ENCODE measurements at places on chromosomes 12 and 14. TPM values are rescaled to one million over a fixed set of nuclear protein-coding genes. Genes with fewer than 3 reads are reported as not detected.

DNA sequence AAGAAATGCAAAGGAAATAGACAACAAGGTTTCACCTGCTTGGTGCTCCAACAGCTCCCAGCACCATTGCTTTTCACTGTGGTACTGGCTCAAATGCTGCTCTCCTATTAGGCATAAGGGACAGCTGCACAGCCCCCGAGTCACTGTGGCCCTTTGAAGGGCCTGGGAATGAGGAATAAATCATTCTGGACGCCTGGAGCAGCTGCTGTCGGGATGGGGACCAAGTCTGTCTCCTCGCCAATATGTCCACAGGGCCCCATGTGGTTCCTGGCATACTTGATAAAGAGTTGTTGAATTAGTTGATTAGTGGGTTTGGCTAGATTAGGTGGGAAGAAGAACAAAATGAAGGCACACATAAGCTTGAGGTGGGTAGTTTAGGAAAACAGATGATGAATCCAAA lies 13.1 kb upstream of the NGB start:
- no peaks in the 10 kb centered on the region for H3K27me3 ChIP-seq
- no peak for DNase-seq
- no peaks in the 10 kb centered on the region for H3K36me3 ChIP-seq
- H3K27ac ChIP-seq = no peak overlapping the region

- DNase-seq = no peak
- no peak overlapping the region for H3K27ac ChIP-seq
- H3K36me3 ChIP-seq = no peaks in the 10 kb centered on the region
- no peak overlapping the region for H3K4me3 ChIP-seq
Observed at GRCh38 chr12:27689558-27690180, 6.6 kb upstream of the REP15 start.

DNA sequence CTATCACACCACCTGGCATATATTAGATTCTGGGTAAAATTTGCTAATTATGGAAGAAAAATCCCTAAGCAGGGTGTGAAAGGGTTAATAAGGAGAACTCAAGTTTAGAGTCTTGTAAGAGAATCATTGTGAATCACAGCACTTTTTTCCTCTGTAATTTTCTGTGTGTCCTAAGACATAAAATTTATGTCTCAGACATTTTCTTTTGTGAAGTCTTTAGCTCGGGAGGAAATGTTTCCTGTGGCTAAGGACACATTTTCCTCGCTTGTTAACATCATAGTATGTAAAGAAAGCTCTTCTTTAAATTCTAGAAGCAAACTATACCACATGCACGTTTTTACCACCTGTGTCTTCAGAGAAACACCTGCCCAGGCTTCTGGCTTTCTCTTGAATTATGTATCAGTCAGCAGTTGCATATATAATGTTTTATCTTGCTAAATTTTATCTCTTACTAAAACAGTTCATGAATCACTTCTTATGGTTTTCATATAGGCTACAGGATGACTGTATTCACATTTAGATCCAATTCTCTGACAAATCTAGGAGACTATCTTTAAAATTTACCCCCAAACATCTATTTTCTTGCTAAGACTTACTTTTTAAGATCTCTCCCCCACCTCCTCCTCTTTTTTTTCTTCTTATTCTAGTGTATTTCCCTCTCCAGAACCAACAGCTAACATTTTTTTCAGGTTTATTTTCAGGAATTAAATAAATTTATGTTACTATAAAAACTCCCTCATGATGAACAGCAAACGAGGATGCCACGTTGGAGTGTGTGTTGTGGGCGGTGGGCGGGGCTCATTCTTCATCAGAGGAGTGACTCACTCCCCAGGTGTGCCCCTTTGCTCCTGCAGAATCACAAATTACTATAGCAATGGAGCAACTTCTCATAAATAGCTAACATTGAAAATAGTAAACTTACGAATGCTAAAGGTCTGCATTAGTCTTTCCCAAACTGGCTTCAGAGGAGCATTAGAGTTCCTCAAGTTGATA lies 11.6 kb upstream of the CSRP2 start:
- H3K27ac ChIP-seq = no peak overlapping the region
- DNase-seq = no peak
- no peak overlapping the region for H3K4me3 ChIP-seq
- no peaks in the 10 kb centered on the region for H3K36me3 ChIP-seq
- H3K27me3 ChIP-seq = peaks cover 9% of the 10 kb centered on the region

The C12orf42 gene
- 0.84 TPM for total RNA-seq

- H3K27me3 ChIP-seq = no peaks in the 10 kb centered on the region
- peaks cover 5% of the 10 kb centered on the region for H3K4me1 ChIP-seq
- no peak overlapping the region for H3K27ac ChIP-seq
- no peak for DNase-seq
Observed at GRCh38 chr12:113097716-113098440, 37.7 kb downstream of the RASAL1 start.

The PPP2R5C gene
- 213 TPM for total RNA-seq

GRCh38 chr12:29616664-29617406 lies 119.3 kb upstream of the OVCH1 start:
- peaks cover 7% of the 10 kb centered on the region for H3K27me3 ChIP-seq
- no peak for DNase-seq
- H3K36me3 ChIP-seq = no peaks in the 10 kb centered on the region
- H3K27ac ChIP-seq = no peak overlapping the region

- DNase-seq = no peak
- H3K27ac ChIP-seq = no peak overlapping the region
- H3K4me1 ChIP-seq = no peaks in the 10 kb centered on the region
- H3K36me3 ChIP-seq = no peaks in the 10 kb centered on the region
- H3K27me3 ChIP-seq = peaks cover 18% of the 10 kb centered on the region
Observed at GRCh38 chr12:79725987-79726386, 35.2 kb upstream of the PAWR start.

Measured in activated CD8-positive, alpha-beta memory T cell treated with anti-CD3 and anti-CD28 coated beads, Interleukin-2, amount 10 ng/mL, durations not matched to agents 7 days and 5 days (primary cell).